ENCODE measurements at places on chromosomes 1 and 21. TPM values are rescaled to one million over a fixed set of nuclear protein-coding genes. Genes with fewer than 3 reads are reported as not detected.

- no peak for DNase-seq
Observed at GRCh38 chr1:172601046-172601630, 57.8 kb upstream of the FASLG start.

- no peak for DNase-seq
Observed at GRCh38 chr1:44819196-44819607, 10.9 kb downstream of the BTBD19 start.

DNA sequence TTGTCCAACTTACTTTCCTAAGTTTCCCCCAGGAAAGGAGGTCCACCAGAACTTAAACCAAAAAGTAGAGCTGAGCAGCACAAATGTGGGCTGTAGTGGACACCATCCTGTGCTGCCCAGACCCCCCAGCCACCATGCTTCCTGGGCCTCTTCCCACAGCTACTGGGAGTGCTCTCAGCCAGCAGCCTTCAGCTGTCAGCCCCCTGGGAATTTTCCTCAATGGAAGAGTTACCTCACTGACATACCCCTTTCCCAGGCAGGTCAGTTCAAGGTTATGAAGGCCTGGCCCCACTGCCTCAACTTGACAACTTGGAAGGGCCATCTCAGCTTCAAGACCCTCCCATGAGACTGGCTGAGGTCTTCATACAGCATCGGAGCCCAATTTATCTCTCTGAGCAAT is 47.7 kb downstream of the CDCP2 start:
- DNase-seq, result no peak

- DNase-seq, result no peak
Observed at GRCh38 chr1:162384601-162385279, 3.2 kb downstream of the C1orf226 start.

C4BPB gene
- not detected for total RNA-seq

KPRP gene
- total RNA-seq, result not detected

- DNase-seq, result peak; percentile 76
Observed at GRCh38 chr1:156571919-156572662, at the start of gene IQGAP3. TSS of gene IQGAP3 (minus strand) at chr1:156572565. CDS start at chr1:156572529, 36 bp downstream.

DNA sequence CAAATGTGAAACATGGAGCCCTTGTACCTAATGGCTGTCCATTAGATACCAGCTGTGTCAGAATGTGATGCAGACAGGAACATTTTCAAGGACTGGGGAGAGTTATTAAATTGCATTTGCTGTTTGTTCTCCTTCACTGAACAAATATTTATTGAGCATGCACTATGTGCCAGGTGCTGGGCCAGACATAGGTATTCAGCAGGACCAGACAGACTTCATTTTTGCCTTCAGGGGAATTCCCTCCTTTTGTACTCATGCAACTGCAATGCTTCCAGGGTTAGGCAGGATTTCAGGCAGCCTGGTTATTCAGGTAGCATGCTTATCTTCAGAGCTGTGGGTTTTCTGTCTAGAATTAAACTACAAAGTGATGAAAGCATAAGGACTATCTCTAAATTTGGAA is 64.2 kb upstream of the SMYD2 start:
- DNase-seq, result no peak

DNA sequence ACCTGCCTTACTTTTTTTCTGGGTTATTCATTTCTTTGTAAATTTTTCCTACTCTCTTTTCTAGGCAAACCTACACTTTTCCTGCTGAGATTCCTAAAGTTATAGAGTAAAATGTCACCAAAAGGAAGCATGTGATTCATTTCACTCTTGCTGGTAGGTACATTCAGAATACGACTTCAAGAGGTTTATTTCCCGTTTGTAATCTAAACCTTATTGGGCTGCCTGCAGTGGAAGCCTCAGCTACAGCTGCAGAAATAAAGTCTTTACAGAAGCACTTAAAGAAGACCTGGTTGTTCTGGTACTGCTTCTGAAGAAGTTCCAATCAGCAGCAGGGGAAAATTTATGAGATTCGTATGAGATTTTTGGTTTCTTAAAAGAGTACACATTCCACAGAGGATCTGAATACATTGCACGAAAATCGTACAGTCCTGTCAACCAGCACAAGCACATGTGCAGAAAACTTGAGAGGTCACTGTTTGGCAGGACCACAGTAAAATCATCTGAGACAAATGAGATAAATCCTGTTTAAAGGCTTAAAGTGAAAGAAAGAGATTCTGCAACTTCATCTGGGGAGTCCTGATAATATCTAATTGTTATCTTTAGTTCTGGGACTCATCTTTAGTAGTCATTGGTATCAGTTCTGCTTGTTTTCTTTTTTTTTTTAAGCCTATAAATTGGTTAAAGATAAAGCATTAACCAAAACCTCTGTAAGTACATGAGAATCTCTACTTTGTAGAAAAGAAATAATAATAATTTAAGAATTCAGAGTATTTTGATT is 109.9 kb upstream of the ADGRL2 start:
- DNase-seq, result no peak

NUDT17 gene
- total RNA-seq, result 39.4 TPM

SH2D1B gene
- total RNA-seq, result not detected

MMEL1 gene
- total RNA-seq, result not detected
